Activated T-helper 2 cell treated with anti-CD3 and anti-CD28 coated beads, Interferon-gamma antibody, Interleukin-2, Interleukin-4, amounts not matched to agents 10 μg/mL and 5 μg/mL and 100 μg/mL, durations not matched to agents 14 hours and 24 hours and 36 hours (primary cell): ENCODE measurements at places on chromosomes 6 and 20. TPM values are rescaled to one million over a fixed set of nuclear protein-coding genes. Genes with fewer than 3 reads are reported as not detected.

GRCh38 chr6:155528982-155529453 lies 73.4 kb upstream of the NOX3 start:
- no peak for DNase-seq
- no peak overlapping the region for H3K4me3 ChIP-seq
- H3K4me1 ChIP-seq: peaks cover 12% of the 10 kb centered on the region
- no peaks in the 10 kb centered on the region for H3K27me3 ChIP-seq
- no peaks in the 10 kb centered on the region for H3K36me3 ChIP-seq
- peak overlapping the region; percentile 55 for H3K27ac ChIP-seq

PAK5 gene
- not detected in 2 replicates for total RNA-seq

DNA sequence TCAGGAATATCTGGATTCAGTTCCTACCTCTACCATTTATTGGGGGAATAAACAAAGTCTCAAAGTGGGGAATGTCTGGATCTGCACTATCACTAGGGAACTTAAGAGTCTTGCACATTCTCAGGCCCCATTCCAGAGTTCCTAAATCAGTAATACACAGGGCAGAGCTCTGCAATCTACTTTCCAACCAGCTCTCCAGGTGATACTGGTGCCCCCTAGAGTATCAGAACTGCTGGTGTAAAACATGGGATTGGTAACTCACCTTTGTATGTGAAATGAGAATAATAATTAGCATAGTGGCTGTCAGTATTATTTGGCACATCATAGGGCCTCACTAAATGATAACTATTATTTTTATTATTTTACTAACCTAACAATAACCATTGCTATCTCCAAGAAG lies 278.8 kb upstream of the IMPG1 start:
- no peaks in the 10 kb centered on the region for H3K27me3 ChIP-seq
- no peak overlapping the region for H3K4me3 ChIP-seq
- H3K27ac ChIP-seq: no peak overlapping the region

DNA sequence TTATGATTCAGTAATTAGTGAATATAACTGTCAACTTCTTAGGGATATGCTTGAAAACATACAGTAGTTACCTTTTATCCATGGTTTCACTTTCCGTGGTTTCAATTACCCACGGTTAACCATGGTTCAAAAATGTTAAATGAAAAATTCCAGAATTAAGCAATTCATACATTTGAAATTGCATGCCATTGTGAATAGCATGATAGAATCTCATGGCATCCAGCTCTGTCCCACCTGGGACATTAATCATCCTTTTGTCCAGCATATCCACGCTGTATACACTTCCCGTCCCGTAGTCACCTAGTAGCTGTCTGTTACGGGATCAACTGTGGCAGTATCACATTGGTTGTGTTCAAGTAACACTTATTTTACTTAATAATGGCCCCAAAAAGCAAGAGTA lies 781.7 kb upstream of the CITED2 start:
- H3K4me1 ChIP-seq: no peaks in the 10 kb centered on the region
- no peak for DNase-seq
- H3K4me3 ChIP-seq: no peak overlapping the region
- no peaks in the 10 kb centered on the region for H3K27me3 ChIP-seq
- no peak overlapping the region for H3K27ac ChIP-seq
- H3K36me3 ChIP-seq: no peaks in the 10 kb centered on the region

GRCh38 chr6:7933794-7934193 lies 23.2 kb upstream of the TXNDC5 start:
- H3K4me1 ChIP-seq: no peaks in the 10 kb centered on the region
- no peak overlapping the region for H3K4me3 ChIP-seq
- peaks cover 9% of the 10 kb centered on the region for H3K27me3 ChIP-seq
- H3K27ac ChIP-seq: no peak overlapping the region
- H3K36me3 ChIP-seq: no peaks in the 10 kb centered on the region

KCNQ2 gene
- not detected in 2 replicates for total RNA-seq
